ENCODE measurements at places on chromosomes 3 and 15.

- DNase-seq, result no peak
Observed at GRCh38 chr3:186239321-186239720, 122.7 kb downstream of the DGKG start.

- DNase-seq, result no peak
Observed at GRCh38 chr3:154458560-154458959, 28.6 kb upstream of the GPR149 start.

GRCh38 chr3:149609595-149609994, 48.2 kb downstream of the WWTR1 start:
- DNase-seq, result no peak

- DNase-seq, result no peak
Observed at GRCh38 chr3:48702320-48702920, 14.6 kb downstream of the IP6K2 start.

DNA sequence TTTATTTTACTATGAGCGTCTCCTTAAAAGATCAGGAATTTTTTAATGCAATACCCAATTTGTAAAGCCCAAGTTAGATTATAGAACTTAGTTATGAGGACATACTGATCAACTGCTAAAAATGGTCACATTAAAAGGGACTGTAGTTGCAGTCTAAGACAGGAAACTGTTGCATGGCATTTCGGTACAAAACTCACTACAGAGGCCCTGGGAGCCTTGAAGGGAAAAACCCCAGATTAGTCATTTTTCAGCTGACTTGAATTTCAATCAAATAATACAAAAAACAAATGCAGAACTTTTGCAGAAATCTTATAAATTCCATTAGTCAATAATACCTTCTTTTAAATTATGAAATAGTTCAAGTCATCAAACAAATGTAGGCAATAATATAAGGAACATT, 6.9 kb upstream of the PTX3 start:
- DNase-seq, result no peak

- no peak for DNase-seq
Observed at GRCh38 chr15:38991126-38991525, 426.5 kb upstream of the RASGRP1 start.

DNA sequence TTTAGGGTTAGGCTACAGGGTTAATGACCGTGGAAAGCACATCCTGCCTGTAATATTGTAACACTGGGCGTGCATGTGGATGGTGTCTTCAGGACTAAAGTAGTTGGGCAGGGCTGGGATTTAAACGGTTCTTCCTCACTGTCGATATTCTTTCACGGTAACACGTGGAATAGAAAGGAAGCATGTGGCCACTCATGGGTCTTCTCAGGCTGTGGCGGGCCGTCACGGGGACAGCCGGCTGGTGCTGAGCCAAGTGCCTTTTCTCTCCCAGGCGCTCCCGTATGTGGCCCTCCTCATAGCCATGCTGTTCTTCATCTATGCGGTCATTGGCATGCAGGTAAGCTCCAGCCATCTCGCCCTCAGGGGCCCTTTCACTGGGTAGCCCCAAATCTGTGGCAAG, 73.7 kb downstream of the CHDH start:
- DNase-seq, result no peak

- DNase-seq, result no peak
Observed at GRCh38 chr3:123335007-123335670, 113.8 kb downstream of the ADCY5 start.

DNA sequence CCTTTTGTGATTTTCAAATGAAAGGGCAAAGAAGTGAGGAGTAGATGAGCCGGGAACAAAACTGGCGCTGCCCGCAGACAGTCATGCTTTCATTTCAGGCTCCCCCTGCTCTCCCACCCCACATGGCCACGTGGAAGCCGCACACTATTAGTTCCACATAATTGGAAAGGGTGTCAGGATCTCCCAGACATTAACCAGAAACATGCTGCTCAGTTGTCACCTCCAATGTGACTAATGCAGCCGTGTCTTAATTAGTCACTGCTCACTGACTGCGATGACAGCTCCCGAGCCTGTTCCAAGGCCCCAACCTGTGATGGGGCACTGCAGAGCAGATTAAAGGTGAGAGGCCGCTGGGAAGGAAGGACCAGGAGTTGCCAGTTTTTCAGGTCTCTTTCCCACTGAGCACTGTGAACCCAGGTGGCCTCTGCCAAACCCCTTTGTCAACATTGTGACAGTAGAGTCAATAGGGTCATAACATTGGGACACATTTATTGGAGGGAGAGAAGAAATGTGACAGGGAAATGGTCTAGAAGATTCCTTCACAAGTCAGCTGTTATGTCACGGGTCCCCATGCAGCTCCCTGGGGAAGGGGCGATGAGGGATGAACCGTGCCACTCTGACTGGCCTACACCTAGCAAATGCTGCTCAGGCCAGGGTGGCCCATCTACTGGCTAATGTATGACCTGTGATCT, 38.6 kb upstream of the SFMBT1 start:
- no peak for DNase-seq

DNA sequence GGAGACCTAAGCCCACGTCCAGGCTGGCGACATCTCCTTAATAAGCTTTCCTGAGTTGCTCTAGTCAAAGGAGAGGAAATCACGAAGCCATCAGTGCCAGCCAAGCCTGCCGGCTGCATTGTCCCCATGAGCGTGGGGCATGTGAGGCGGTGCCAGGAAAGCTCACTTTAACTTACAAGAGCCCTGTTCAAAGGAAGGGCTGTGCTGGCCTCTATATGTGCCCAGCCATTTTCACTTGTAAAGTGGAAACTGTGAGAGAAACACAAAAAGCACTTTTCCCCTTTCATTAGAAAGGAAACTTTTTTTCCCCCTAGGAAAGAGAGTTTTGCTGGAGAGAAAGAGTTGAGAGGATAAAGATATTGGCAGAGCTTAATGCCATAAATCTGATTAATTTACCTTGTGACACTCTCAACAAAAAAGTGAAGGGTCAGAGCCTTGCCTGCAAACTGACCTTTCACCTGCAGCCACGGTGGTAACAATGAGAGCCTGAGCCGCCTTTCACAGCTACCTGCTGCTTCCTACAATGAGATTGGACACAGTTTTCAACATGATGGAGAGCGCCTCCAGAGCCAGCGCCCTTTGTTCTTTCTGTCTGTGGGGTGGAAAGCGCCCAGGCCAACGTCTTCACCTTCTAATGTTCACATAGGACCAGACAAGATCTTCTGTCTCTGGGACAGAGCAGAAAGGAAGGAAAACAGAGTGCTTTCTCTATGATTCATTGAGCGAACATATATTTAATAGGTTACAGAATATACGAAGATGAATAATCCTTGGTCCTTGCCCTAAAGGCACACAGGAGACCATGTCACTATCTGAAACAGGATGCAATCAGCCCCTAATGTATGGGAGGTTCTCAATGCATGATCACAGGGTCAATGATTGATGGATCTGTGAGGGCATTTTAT, 233.1 kb upstream of the HES1 start:
- DNase-seq, result no peak

DNA sequence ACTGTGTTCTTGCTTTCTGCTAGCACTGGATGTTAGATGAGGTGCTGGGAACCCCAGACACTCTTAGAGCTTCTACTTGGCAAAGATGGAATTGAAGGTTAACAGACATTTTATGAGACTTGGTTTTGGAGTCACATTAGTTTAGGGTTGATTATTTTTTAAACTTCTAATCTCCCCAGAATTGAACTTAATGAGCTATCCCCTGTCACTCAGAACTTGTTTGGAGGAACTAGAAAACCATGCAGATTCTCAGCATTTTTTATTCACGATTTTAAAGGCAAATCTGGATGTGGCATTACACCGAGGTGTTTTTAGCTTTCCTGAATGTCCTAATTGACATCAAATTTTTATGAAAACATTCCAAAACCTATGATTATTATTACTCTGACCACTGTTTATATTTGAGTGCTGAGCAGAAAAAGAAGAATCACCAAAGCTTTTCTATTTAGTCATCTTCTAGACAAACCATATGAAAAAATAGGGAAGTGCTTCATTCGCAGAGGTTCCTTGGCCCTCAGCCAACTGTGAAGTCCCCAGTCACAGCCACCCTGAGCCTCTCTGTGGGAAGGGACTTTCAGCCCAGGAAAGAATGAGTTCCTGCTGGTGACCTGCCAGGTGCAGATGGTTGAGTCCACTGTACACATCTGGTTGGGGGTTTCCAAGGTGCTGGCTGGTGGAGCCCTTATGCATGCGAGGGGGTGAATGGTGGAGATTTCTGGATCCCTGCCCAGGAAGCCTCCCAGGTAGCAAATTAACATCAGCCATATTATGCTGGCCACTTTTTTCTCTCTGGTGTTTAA, 196.0 kb upstream of the TOPAZ1 start:
- no peak for DNase-seq

DNA sequence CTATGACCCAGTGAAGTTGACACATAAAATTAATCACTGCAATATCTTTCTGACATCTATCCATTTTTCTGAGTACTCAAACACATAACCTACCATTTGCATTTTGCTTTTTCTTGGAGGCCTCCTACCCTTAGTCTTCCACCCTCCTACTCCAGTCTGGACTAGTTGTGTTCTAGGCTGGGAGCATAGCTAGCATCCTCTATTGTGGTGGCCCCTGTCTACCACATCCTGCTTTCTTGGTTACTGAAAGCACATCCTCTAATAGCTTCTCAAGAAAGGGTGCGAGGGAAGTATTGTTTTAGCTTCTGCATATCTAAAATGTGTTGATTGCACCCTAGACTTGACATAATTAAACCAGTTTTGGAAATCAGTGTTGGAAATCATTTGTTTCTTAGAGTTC, 176.5 kb downstream of the THSD4 start:
- no peak for DNase-seq

GRCh38 chr15:77636209-77636608, 3.5 kb upstream of the LINGO1 start:
- DNase-seq, result no peak

DNA sequence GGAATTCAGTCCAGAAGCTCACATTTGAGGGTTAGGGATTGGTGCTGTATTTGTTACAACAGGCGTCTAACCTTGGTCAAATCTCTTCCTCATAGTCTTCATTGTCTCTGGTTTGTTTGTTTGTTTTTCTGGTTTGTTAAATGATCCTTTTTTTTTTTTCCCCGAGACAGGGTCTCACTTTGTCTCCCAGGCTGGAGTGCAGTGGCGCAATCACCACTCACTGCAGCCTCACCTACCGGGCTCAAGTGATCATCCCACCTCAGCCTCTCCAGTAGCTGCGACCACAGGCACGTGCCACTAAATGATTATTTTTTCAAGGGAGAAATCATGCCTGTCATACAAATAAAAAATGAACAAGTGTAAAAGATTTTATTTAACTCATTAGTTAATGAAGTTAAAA, 14.3 kb upstream of the ADPGK start:
- no peak for DNase-seq

- DNase-seq, result no peak
Observed at GRCh38 chr3:128735287-128735686, 9.3 kb downstream of the RAB7A start.

DNA sequence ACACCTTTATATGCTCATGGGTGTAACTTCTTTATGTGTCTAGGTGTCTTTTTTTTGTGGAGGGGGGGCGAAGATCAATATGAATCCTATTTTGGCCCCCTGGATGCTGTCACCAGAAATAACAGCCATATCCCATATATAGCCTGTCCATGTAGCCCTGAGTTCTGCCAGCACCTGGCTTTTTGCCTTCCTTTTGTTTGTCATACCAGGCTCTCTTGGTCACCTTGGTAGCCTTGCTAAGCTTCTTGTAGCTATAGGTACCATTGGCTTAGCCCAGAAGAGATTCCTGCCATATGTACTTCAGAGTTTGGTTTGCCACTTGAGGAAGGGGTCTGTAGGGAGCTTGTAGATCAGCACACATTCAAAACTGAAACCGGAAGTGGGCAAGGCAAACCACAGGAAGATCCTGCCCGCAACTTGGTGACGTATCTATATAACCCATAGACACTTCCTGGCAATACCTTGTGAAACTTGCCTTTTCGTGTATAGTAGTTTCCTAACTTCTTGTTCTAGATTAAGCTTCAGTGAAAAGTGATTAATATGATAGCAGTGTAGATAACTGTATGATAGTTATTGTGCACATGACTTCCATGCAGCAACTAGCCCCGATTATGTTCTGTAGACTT, 11.9 kb downstream of the RASA2 start:
- peak; percentile 70 for DNase-seq

DNA sequence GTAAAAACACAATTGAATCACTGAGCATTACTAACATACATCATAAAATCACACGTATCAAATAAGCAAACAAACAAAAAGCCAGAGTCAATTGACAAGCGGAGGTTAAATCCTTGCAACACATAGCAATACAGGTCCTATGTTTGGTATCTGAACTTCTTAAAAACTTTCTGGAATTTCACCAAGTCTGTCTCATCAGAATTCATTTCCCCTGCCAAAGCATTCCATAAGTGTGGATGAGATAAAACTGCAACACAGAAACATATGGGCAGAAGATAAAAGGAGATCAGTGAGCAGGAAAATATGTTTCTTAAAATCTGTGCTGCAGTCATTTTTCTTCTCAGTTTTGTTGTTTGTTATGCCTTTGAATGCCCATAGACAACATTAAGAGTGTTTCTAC, 1155.5 kb downstream of the TBL1XR1 start:
- no peak for DNase-seq

DNA sequence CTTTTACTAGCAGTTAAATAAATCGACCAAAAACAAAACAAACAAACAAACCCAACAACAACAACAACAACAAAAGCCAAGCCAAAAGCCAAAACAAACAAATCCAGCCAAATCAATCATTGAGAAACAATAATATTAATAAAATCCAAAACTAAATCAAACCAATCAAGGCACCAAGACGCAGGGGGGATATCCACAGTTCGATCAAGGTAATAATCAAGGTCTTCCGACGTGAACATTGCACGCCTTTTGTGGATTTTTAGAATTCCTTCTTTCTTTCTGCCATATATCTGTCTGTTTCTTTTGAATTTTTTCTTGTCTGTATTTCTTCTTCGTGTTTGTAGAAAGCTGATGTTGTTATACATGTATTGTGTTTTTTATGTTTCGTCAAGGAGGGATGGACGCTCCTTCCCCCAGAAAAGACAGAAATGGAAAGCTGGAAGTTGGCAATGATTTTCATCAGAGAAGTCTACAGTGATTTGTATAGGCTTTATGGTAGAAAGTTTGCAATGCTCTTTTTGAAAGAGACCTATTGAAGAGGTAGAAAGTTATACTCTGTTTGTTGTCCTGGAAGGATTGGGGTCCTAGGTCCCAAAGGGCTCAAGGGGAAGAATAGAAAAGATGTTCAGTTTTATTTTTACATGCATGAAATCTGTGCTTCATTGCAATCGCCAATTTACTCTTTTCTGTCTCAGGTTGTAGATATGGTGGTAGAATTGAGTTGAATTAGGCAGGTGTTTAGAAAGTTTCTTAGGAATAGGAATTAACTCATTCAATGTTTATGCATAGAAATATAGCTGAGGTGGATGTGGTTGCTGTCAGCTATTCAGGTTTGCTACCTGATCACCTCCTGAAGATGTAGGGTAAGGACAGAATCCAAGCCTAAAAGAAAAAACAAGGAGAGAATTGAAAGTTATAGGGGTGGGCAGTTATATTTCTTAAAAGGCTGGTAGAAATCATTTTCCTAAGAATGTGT, 1.2 kb downstream of the ARPP21 start:
- DNase-seq, result no peak

- no peak for DNase-seq
Observed at GRCh38 chr3:31695280-31696008, 162.7 kb downstream of the STT3B start.

- no peak for DNase-seq
Observed at GRCh38 chr3:53267766-53268165, 11.9 kb upstream of the TKT start.

All from stimulated activated CD4-positive, alpha-beta T cell treated with anti-CD3 and anti-CD28 coated beads, Interleukin-15, amount 100 ng/mL, for 48 hours (primary cell).